AG10803 (cell line): ENCODE measurements at places on chromosomes 1 and 21.
A peak's percentile ranks its signal among the peaks of the same experiment; 100 is the strongest.

DNA sequence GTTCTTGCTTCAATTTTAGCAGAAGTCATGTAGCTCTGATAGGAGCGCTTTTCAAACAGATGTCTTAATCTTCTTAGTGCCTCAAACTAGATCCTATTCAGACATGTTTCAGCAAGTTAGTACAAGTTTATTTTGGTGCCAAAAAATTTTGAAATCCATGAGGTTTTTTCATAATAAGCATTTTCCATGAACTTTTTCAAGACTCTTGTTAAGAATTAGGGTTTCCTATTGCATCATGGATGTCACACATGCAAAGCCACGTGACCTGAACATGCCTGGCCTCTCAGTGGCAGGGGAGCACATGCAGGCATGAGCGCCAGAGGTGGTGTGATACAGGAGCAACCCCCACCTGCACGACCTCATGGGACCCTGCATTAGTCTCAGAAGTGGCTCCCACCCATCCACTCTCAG lies 67.6 kb downstream of the POFUT2 start:
- peak; percentile 81 for DNase-seq

DNA sequence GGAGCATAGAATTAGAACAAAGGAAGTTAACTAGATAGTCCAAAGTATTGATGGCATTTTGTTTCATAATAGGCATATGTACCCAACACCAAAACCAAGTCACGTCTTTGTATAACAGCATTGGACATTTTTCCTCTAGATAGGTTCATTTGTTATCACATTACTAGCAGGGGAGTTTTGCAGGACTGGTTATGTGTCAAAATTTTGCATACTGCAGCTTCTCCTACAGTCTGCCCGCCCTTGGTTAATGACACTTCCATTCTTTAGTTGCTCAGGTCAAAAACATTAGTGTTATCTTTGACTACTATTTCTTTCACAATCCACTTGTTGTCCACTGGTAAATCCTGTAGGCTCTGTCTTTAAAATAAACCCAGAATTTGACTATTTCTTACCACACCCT lies 8.9 kb downstream of the CAPZA1 start:
- DNase-seq, result no peak

DNA sequence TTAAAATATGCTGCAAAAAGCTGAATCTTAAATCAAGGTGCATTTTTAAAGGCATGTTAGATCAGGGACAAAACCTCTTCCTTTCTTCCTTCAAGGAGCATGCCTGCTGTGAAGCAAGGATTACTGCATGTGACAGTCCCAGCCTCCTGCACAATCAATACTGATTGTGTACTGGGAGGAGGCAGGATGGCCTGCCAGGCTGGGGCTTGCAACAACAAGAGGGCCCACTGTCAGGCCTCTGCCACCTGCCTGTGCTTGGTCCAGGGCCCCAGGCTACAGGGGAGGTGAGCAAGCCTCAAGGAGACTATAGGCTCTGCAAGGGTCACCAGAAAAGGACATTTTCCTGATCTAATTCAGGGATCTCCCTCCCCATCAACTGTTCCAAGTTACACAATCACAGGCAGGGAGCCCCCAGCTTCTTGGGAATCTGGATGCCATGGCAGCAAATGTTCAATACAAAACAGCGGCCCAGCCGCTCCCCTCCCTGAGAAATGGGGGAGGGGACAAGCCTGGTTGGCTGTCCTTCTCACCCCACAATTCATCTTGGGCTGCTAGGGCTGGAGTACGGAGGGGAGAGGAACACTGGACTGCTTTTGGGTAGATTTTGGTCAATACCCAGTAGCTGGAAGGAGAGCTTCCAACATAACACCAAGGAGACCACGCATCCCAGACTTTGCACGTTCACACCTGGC lies 76.7 kb downstream of the SSBP3 start:
- DNase-seq, result no peak

DNA sequence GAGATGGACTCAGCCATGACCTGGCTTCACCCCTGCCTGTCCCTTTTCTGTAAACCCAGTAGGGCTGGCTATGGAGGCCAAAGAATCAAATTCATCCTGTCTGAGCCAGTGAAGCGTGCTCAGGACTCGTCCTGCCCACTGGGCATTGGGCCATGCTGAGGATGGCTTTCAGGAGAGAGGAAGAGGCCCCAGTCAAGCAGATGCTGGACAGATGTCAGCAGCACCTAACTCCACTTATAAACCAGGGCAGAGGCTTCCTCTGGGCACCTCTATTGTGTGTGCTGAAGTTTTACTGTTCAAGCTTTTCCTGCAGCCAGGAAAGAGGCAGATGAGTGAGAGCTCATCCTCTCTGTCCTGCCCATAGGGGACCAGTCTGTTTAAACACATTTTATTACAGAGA lies 97.4 kb upstream of the GCLM start:
- DNase-seq, result peak; percentile 50

GRCh38 chr1:160342526-160342925 lies 524 bp downstream of the COPA start:
- DNase-seq, result peak; percentile 8

DNA sequence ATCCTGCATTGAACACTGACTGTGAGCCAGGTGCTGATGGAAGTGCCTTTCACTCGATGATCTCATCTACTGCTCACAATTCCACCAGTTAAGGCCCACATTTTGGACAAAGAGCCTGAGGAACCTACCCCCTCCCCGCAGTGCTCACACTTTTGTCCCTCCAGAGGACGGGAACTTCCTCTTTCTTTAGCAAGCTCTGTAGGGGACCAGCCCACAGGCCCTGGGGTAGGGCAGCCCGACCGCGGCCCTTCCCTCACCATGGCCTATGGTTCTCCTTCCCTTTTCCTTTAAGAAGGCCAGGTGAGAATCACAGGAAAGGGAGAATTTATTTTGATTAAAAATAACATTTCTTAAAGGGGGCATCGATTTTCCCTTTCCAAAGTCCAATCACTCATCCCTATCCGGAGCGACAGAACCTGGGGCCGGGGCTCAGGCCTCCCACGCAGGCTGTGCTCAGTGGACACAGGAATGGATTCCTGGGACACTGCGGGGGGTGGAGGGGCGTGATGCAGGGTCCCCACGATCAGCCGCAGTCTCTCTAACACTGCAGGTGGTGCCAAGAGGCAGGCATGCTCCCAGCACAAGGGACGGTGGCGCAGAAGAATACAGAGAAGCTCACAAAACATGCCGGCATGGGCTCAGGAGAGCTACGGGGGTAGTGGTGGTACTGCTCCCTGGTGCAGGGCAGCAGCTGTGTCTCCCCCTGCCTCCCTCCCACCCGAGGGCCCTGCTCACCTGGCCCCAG lies 8.9 kb upstream of the KCNE1 start:
- no peak for DNase-seq

DNA sequence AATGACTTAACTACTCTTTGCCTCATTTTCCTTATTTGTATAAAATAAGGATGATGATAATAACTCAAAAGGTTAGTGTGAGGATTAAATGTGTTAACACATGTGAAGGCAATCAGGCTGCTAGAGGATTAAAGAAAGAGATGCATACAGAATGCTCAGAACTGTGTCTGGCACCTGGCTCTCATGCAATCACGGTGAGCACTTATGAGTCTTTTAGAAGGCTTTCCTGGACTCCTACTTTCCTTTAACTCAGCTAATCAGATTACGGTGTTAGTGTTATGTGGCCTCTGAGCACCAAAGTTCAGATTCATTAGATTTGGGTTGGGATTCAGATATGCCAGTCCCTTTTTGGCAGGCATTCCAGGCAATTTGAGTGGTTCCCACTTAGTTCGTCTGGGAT lies 311.6 kb upstream of the USP24 start:
- no peak for DNase-seq

- DNase-seq, result no peak
Observed at GRCh38 chr1:235073968-235074522, 54.6 kb downstream of the TOMM20 start.

- DNase-seq, result peak; percentile 53
Observed at GRCh38 chr1:113872219-113872935, 865 bp upstream of the PTPN22 start.

DNA sequence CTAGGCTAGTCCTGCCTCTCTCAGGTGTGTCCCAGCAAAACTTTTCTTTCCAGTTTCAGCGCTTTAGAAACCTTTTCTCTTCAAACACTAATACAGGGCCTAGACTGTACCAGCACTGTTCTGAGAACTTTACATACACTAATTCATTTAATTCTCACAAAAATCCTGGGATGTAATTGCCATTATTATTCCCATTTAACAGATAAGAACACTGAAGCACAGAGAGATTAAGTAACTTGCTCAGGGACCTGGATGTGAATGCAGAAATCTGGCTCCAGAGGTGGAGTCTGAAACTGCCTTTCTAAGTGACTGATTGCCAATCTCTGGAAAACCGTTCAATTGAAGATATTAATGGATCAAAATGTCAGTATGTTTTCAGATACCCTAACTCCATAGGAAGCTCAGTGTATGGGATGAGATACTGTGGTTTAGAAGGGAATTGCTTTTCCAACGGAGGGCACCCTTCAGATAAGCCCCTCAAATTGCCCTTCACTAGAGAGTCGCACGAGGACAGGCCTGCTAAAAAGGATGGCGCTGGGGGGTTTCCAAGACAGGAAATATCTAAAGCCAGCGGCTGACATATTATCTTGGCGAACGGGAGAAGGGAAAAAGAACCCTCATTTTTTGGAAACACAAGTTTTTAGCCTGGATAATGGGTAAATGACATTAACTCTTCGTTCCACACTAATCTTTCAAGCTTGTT lies 698 bp upstream of the UCK2 start:
- no peak for DNase-seq

DNA sequence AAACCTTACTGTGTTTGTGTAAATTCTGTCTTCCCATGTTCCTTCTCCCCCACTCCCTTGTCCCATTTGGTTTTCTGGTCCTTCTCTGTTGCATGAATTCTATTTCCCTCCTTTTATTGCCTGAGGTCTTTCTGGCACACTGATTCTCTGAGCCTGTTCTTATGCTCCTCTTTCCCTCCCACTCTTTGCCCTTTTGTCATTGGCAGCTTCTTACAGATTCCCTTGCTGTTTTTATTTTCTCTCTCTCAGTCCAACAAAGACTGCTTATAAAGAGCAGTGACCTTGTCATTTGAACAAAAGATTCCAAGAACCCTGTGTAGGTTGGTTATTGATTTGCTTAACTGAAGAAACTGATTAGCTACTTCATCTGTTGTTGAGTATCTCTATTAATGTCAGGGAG lies 49.7 kb downstream of the GPR52 start:
- no peak for DNase-seq

DNA sequence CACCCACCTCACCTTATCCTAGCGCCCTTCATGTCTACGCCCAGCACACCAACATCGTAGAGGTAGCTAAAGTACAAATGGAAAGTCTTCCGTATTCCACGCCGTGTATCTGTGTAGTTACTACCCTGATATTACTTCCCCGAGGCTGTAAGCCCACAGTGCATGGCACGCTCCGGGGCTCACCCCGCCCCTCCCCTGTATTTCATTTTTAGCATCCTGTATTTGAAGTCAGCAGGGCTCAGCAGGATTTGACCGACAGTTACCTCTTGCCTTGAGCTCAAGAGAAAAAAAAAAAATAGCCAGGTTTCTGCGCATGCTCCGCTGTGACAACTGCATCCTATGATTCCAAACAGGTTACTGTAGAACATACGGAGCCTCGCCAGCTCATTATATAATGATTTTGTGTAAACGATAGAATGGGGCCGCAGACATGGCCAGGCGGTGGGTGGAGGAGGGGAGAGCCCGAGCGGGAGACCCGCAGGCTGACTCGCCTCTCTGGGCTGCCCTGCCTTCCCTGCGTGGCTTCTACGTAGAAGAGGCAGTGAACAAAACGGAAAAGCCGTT lies 1.3 kb downstream of the ABCG1 start:
- DNase-seq, result peak; percentile 25

GRCh38 chr1:67257173-67257535 lies 50.5 kb upstream of the IL12RB2 start:
- DNase-seq, result no peak

DNA sequence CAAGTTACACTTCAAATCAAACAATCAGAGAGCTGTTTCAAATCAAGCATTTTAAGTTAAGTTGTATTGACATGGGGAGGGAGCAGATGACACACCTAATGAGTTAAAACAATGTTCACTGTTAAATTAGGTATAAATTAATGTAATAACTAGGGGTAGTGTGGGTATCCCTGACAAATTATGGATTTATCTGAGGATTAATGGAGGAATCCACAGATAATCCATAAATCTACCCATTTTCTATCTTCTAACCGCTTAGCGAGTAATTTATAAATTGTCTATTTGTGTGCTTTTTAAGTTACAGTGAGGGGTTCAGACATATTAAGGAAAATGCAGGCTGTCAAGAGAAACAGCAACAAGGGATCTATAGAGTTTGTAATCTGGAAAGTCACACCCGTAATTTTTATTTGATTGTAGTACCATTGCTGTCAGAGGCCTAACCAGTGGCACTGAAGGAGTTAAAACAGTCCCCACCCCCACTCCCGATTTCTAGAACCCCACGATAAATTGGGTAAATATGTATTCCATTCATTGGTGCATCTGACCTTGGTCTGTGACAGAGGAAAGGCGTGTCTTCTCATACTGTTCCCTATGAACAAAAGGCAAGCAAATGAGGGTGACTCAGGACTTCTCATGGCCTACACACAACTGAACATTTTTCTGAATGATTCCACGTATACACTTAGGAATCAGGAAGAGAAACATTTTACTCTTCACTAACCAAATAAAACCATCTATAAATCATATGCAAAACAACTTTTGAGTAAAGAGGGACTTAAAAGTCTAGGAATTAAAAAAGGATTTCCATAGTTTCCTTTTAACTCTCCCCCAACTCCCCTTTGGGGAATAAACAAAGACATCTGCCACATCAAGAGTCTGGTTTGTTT lies 7.4 kb downstream of the IRF2BP2 start:
- peak; percentile 97 for DNase-seq

DNA sequence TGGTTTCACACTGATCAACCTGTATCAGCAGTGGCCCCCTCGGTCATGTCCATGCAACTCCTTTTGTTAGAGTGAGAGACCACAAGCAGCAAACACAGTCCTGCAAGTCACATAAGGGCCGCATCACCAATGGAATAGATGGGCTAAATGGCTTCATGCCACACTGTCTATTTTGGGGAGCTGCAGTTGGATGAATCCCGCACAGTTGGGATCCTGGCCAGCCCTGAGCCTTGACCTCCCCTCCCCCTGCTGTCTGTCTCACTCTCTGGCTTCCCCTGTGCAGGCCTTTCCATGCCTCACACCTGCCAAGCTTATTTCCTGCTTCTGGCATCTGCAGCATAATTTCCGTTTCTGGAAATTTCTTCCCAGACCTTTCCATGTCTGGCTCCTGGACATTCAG lies 57.0 kb downstream of the CNIH3 start:
- DNase-seq, result no peak

DNA sequence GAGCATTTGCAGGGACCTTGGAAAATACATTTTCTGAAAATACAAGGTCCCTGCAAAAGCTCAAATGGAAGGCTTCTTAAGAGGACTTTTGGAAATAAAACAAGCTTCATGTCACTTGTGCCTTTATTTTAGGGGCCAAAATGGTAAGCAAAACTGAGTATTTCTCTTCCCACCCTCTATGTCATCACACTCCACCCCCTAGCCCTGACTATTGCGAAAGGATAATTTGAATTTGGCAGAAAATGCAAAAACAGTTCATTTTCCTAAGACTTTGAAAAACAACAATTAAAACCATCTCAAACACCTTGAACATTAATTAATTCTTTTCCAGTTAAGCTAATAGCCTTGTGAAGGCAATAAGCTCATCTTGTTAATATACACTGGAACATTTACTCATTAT lies 201.7 kb downstream of the TM2D1 start:
- DNase-seq, result no peak
